HCT116 (cell line): ENCODE measurements at places on chromosomes 2 and 18. TPM values are rescaled to one million over a fixed set of nuclear protein-coding genes. Genes with fewer than 3 reads are reported as not detected.

DNA sequence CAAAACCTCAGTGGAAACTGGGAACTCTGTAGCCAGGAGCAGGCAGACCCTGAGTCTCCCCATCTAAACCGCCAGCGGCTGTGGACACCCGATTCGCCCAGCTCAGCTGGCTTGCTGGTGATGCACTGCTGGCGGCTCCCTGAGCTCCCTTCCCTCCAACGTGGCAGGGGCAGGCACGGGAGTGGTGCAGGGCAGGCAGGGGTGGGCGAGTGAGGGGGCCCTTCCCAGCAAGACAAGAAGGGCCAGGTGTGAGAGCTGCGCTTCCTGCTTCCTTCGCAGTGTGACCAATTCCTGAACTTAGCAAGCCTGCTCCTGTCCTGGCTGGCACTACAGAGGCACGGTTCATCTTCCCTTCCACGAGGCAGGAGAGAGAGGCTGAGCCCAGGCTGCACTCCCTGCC lies 12.3 kb upstream of the SEMA4C start:
- no peak for DNase-seq

DNA sequence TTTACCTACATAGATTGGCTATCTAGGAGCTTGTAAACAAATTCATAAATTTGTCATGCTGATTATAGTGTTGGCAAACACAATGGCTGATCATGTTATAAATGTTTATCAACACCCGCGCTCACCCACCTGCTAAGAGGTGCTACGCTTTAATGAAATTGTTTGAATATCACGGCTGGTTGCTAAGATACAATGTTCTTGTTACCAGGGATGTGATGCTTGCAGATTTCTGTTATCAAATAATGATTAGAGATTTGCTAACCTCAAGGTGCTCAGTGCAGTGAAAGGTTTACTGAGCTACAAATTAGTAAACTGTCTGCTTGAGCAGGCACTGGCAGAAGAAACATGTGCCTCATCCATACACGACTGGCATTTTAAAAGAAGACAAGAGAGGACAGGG lies 160.0 kb upstream of the ZEB2 start:
- DNase-seq = no peak

DNA sequence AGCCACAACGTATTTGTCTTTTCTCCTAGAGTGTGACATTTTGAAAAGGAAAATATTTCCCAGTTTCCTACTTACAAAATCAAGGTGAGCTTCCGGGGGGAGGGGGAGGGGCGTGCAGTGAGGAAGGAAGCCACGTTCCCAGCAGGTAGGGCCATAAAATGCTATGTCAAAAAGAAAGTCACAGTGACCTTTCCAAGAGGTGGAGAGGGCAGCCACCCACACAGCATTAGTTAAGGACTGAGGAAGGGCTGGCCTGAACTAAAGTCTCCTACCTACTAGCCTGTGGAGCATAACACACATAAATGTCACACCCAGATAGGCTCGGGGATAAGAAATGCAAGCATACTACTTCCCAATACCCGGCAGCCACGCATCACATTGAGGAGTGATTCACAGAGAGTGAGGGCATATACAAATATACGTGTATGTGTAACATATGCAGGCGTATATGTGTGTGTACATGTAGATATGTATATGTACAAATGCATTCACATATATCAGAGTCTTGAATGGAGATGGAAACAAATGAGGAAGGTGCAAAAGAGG lies 191.1 kb downstream of the STK39 start:
- DNase-seq = no peak

GRCh38 chr2:11270891-11271290 lies 73.5 kb downstream of the ROCK2 start:
- no peak for DNase-seq

GRCh38 chr2:126707191-126707590 lies 51.2 kb downstream of the GYPC start:
- DNase-seq = no peak

GRCh38 chr2:26471289-26471688 lies 6.6 kb downstream of the OTOF start:
- no peak for DNase-seq

DNA sequence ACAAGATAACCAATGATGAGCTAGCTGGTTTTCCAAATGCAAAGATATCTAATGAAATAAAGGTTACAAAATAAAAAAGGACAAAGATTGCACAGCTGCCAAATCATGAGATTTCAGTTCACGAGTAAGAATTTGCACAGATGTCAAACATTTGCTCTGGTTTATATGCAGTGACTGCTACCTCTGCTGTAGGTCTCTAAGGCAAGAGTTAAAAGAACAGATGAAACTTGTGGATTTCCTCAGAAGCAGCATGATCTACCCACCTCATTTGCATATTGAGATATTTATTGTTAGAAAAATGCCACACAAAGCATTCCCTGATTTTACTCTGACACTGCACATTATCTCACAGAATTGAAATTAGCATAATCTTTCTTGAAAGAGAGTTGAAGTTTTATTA lies 763.2 kb upstream of the ZEB2 start:
- no peak for DNase-seq

GRCh38 chr2:37376421-37377186 lies 32.2 kb downstream of the QPCT start:
- DNase-seq = peak; percentile 60

The ALLC gene
- not detected for total RNA-seq

The IL18RAP gene
- not detected for total RNA-seq

The TTC21B gene
- total RNA-seq = 12.2 TPM

The TUBA4A gene
- 32.7 TPM for total RNA-seq

The SKA1 gene
- total RNA-seq = 34.5 TPM
